ENCODE measurements at places on chromosomes 5 and 9. TPM values are rescaled to one million over a fixed set of nuclear protein-coding genes. Genes with fewer than 3 reads are reported as not detected.

EDIL3 gene
- polyA plus RNA-seq = 41.3 TPM

IFNB1 gene
- not detected for polyA plus RNA-seq

CFAP77 gene
- polyA plus RNA-seq = 1.7 TPM

FOXI1 gene
- polyA plus RNA-seq = 7.9 TPM

LARP1 gene
- polyA plus RNA-seq = 141 TPM

GRCh38 chr9:116715751-116716150 lies 28.6 kb downstream of the TRIM32 start:
- no peak for DNase-seq

- no peak for DNase-seq
These were observed 158.8 kb downstream of the C9orf152 start for GRCh38 chr9:110048976-110049698.

DNA sequence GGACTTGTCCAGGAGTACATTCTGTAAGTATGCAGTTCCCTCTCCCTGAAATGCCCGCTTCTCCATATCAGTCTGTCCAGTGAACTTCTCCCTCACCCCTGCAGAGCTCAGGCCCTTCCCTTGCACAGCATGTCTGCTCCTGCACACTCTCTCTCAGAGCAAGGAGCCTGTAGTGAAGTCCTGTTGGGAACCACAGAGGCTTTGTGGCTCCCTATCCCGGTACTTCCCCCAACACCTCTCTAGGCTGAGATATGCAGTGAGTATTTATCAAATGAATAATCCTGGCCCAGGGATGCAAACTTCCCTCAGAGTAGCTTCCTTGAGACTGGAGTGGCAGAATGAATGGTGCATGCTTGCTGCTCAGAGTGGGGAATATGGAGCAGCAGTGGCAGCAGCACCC lies 48.8 kb downstream of the POC5 start:
- DNase-seq = no peak

- no peak for DNase-seq
These were observed 582.0 kb upstream of the TUSC1 start for GRCh38 chr9:26260238-26260637.

- no peak for DNase-seq
These were observed 89.7 kb upstream of the ZNF366 start for GRCh38 chr5:72596956-72597355.

- no peak for DNase-seq
These were observed 25.4 kb downstream of the CTNND2 start for GRCh38 chr5:11878814-11879213.

DNA sequence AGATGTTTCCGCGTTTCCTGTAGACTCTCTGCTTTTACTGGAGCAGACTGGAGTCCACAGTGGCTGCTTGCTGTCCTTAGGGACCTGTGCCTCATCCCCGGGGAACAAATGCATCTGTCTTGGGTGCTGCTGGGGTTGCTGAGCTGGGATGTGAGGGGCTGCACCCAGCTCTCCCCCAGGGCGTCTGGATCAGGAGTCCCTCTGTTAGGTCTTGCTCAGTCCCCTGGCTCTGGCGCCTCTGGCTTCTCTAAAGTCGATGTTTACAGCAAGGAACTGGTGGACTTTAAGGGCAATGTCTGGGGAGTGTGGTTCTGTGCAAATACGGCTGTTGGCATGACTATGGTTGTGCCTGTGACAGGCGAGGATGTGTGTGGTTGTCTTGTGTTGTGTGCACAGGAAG lies 91.4 kb downstream of the CACNA1B start:
- DNase-seq = no peak

GRCh38 chr9:117178596-117179375 lies 236.1 kb downstream of the ASTN2 start:
- no peak for DNase-seq

DNA sequence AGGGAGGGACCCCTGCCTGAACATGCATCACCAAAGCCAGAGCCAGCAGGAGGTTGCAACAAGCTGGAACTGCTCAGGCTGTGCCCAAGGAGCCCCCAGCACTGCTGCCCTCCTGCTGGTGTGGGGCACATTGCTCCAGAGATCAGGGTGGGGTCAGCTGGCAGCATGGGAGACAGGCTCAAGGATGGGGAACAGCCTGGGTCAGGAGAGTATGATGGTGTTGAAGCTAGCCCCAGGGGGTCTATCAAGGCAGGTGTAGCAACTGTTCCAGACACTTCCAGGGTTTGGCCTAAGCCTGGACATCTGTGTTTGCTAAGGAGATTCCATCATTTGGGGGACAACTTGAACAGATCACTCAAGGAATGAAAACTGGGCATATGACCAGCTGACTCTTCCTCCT lies 133.1 kb downstream of the ATPSCKMT start:
- no peak for DNase-seq

DNA sequence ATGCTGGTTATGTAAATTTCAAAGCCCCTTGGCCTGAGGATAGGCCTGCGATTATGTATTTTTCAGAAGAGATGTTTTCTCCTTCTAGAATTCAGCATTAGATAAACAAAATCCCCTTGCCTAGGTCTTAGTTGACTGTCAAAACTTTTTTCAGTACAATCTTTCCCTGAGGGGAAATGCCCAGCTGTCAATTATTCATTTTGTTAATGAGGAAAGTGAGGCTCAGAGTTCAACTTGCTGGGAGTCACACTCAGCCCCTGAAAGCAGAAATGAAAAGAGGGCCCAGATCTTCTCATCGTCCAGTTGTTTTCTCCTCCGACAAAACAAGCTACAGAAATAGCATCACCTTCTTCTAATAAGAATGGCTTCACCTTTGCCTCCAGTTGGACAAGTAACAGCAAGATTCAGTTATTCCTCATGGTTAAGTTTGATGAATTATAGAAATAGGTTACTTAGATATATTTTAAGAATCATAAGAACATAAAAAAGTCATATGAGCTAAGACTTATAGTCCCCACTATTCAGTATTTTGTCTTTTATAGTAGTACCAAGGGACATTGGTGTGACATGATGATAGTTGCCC lies 627.1 kb upstream of the WWC1 start:
- DNase-seq = no peak

GRCh38 chr5:172285226-172286143 lies 1.9 kb upstream of the UBTD2 start:
- DNase-seq = no peak
